ENCODE measurements at places on chromosomes 11 and 22. TPM values are rescaled to one million over a fixed set of nuclear protein-coding genes. Genes with fewer than 3 reads are reported as not detected.

The VWCE gene
- total RNA-seq, result 3.1 TPM

The SYT8 gene
- not detected for total RNA-seq

DNA sequence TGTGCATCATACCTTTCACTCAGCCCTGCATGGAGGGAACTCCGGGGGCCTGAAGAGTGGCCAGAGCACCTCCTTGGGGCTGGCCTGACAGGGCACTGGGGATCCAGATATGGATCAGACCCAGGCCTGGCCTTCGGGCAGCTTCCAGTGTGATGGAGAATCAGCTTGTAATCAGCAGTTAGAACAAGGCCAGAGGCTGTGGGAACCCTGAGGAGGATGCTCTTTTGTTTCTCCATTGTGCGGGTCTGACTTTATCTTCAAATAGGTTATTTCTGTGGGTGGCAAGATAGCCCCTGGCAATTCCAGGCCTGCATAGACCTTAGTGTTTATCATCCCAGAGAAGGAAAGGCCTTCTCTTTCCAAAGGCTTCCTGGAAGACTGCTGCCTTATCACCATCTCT, 12.3 kb downstream of the DGAT2 start:
- peak; percentile 51 for DNase-seq

GRCh38 chr11:110086892-110087309, 6.3 kb upstream of the ZC3H12C start:
- no peak for DNase-seq

- peak; percentile 75 for DNase-seq
These were observed 4.6 kb downstream of the ADM start for GRCh38 chr11:10309163-10310093.

The SCGB1D2 gene
- not detected for total RNA-seq

The SMC1B gene
- total RNA-seq, result not detected

The OR1S2 gene
- not detected for total RNA-seq

The APOBEC3C gene
- 23.5 TPM for total RNA-seq

DNA sequence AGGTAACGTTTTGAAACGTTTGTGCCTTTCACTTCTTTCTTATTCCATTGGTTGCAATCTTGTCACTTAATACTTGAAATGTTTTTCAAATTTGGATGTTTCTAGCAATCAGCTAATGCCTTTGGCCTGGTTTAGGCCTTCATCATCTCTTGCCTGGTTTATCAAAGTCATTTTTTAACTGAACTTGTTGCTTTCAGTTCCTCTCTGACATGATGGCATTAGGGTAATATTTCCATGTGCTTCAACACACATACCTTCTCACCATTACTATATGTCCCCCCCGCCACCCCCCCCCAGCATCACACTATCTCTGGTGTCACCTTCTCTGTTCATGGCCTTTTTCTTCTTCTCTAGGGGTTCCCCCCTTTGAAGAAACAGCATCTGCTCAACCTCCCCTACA, 1.5 kb upstream of the SYT9 start:
- DNase-seq, result no peak

The GALNT18 gene
- 6.7 TPM for total RNA-seq

GRCh38 chr11:116042146-116042545, 537.9 kb upstream of the CADM1 start:
- no peak for DNase-seq

DNA sequence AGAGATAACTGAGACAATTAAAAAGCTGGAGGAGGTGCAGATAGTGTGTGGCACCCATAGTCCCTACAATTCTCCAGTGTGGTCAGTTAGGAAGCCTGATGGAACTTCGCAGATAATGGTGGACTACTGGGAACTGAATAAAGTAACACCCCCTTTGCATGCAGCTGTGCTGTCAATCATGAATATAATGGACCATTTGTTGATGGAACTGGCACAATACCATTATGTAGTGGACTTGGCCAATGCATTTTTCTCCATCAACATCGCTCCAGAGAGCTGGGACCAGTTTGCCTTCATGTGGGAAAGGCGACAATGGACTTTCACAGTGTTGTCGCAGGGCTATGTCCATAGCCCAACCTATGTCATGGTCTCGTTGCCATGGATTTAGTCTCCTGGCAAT, 324.2 kb downstream of the TMEM135 start:
- DNase-seq, result no peak

The FOLR2 gene
- total RNA-seq, result 22.1 TPM

GRCh38 chr11:128039140-128040021, 548.0 kb downstream of the ETS1 start:
- DNase-seq, result peak; percentile 91

The TENM4 gene
- total RNA-seq, result 4.5 TPM

- no peak for DNase-seq
These were observed 100.1 kb downstream of the SLC1A2 start for GRCh38 chr11:35318977-35319925.

DNA sequence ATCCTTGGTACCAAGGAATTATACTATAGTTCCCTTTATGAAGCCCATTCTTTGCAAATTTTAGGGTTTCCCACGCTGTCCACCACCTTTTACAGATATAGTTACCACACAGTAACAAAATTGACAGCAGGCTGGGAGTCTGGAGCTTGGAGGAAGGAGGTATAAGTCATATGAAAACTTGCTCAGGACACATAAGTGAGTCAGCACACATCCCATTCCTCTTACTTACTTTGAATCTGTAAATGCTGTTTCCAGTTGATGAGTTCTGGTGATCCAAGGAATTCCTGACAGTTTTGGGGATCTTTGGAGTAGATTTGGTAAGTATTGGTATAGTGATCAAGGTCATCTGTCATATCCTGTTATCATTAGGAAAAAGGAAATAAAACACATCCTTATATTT, 19.2 kb downstream of the GLYAT start:
- DNase-seq, result no peak

The ANO1 gene
- 1.2 TPM for total RNA-seq

The PISD gene
- total RNA-seq, result 66.9 TPM

DNA sequence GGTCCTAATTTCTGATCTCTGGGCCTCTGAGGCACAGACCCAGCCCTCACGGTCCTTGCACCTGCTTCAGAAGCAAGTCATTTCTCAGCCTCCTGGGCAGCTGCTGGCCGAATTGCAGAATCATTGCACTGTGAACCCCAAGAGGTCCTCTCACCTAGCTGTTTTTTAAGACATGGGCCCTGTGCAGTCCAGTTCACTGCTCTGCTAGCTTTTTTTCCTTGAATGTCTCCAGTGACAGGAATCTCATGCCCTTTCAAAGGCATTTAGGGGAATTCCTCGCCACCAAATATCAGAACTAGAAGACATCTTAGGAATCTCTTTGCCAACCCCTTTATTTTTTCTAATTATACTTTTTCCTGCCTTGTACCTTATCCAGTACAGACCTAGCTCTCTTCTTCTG, 35.6 kb upstream of the TP53I11 start:
- DNase-seq, result peak; percentile 64
